ENCODE measurements at places on chromosomes 1 and 21.

GRCh38 chr1:230108580-230108979 is 41.5 kb downstream of the GALNT2 start:
- DNase-seq = no peak

DNA sequence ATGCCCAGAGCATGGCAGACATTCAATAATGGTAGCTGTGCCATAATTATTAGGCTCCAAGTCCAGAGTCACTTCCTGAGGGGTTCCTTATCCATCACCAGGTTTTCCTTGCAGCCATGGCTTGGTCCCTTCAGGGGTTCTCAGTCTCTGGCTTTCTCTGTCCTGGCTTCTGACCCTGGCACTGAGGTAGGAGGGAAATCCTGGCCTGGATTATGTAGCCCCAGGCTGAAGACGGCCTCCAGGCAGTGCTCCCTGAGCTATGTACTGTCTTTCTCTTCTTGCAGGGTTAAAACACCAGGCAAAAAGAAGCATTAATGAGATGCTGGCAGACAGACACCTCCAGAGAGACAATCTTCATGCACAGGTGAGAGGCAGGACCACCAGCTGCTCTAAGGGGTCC is 9.5 kb upstream of the PADI3 start:
- peak; percentile 80 for DNase-seq

- DNase-seq = no peak
Measured at GRCh38 chr21:14454016-14455009, 71.4 kb upstream of the HSPA13 start.

DNA sequence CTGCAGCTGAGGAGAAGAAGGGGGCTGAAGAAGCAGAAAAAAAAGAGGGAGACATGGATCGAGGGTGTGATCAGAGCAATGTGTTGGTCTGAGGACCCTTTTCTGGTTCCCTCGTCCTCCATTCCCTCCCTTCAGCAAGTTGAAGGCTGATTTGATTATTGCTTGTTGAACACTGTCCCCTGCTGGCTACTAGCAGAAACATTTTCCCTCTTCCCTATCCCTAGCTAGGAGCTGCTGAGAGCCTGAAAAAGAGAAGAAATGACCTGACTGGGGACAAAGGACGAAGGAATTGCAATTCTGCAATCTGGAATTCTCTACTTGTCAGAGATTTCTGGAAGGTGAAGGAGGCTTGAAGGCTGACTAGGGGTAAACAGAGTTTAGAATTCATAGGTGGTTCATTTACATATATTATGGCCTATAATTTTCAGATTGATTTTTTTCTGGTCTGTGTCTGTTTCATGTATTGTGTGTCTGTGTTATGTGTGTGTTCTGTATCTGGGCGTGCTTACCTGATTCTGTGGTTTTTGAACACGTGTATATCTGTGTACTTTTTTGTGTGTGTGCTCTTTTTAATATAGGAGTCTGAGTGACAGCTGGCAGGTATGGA is 9.8 kb downstream of the NHLH1 start:
- peak; percentile 75 for DNase-seq

GRCh38 chr1:23868557-23869016 is 497 bp upstream of the FUCA1 start:
- no peak for DNase-seq

DNA sequence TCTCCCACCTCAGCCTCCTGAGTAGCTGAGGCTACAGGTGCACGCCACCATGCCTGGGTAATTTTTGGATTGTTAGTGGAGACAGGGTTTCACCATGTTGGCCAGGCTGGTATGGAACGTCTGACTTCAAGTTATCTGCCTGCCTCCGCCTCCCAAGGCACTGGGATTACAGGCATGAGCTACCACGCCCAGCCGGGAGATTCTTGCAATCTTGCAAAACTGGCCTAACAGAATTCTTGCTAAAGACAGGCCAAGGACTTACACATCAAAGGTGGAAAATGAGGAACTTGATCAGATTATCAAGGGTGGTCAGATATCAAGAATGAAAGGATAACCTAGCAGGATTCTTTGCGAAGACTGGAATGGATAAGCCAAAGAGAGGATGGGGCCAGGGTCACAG is 98.3 kb upstream of the TIAM1 start:
- no peak for DNase-seq

- DNase-seq = no peak
Measured at GRCh38 chr1:58500043-58500442, 46.5 kb downstream of the OMA1 start.

DNA sequence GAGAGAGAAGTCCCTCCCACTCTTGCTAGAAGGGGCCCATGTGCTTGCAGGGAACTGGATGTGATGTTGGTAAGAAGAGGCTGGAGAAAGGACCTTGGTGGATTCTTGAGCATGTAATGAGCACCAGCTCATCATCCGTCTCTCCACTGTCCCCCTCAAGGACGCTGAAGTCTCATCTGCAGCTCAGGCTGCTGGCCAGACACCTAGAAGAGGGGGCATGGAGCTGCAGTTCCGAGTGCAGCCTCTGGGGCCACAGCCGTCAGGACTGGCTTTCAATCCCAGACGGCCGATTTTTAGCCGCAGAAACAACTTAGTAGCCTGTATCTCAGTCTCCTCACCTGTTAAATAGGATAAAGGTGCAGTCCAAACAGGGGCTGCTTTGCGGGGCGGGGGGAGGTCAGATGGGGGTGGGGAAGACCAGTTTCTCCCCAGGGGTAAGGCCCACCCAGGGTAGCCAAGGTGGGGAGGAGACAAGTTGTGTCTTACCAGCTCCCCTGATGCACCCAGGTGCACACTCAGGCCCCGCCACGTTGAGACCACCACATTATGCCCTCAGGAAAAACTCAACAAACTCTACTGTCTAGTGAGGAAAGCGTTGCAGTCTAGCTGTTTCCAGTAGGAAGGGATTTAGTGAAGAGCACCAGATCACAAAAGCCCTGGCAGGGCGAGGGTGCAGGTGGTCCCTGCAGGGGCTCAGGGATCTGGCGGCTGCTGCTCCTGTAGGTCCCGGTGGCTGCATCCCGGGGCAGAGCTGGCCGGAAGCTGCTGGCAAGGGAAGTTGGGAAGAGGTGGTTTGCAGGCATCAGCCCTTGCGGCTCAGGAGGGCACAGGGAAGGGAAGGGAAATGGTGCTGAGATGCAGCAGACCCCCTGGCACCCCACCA is 29.5 kb downstream of the LDLRAP1 start:
- DNase-seq = no peak

- DNase-seq = no peak
Measured at GRCh38 chr1:61117283-61117682, 34.9 kb downstream of the NFIA start.

- no peak for DNase-seq
Measured at GRCh38 chr1:203078478-203078877, 7.3 kb downstream of the MYOG start.

- DNase-seq = no peak
Measured at GRCh38 chr1:178587096-178587495, 74.2 kb downstream of the TEX35 start.

DNA sequence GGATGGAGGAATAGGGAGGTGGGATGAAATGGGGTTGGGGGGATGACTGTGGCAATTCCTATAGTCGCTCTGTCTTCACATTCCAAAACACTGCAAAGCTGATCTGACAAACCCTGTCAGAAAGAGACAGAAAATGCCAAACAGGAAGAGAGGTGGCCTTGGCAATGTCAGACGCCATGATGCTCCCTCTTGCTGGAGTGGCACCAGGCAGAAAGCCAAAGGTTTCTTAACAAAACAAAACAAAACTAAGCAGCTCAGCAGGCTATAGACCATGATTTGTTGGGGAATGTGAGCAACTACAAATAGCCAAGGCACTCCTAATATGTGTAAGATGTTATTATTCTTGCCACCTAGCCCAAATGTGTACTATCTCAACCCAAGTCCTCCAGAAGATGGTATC is 42.9 kb upstream of the PLA2G2C start:
- DNase-seq = no peak

DNA sequence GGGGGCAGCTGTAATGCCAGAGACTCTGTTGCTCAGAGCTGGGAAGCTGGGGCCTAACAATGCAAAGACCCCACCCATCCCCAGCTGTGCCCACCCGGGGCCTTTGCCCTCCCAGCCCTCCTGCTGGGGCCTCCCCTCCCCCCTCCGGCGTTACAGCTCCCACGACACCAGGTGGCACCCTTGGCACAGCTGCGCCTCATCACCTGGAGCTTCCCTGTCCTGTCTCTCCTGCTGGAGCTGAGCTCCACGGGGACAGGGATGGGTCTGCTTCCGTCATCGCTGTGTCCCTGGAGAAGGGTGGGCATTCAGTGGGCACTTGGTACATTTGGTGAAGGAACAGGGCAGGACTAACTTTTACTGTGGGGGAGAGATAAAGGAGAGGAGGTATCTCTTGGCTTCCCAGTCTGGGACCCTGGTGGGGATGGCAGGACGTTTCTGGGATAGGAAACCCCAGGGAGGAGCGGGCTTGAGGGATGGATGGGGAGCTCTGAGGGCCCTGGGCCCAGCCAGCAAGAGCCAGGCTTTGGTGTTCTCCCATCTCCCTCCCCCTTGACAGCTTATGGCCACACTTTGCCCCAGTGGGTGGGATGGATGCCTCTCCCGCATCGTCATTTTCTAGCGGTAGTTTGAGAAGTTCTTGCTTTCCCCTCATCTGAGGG is 453.2 kb downstream of the PTPRU start:
- no peak for DNase-seq

DNA sequence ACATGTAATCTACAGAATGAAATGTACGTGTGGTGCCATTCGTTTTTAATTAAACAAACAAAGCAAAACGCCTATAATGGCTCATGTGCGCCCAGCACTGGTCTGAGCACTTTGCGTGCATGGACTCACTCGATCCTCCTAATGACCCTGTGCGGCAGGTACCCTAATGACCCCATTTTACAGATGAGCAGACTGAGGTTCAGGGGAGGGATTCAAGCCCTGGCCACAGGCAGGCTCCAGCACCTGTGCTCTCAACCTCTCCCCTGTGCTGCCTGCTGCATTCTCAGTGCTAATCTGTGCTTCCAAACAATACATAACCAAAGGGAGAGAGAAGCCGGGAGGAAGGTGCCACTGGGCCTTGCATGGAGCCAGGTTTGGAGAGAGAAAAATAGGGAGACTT is 124.2 kb upstream of the ZBTB40 start:
- no peak for DNase-seq

DNA sequence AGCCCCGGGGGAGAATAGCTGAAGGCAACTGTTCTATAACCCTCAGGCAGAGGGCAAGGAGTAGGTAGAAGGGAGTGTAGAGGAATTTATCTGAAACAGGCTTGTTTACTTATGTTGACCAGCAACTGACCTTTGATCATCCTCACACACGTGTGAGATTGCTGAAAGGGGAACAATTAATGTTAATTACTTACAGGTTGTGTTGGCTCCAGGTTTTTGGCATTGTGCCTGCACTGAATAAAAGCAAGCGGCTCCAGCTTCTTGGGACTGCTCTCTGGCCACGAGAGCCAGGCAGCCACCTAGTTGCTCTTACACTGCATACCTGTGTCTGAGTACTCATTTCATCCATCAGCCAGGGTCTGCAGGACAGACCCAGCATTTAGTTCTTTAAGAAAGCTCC is 41.3 kb upstream of the ARHGEF10L start:
- DNase-seq = no peak

- DNase-seq = no peak
Measured at GRCh38 chr1:88888750-88889149, 2.6 kb downstream of the GTF2B start.

GRCh38 chr1:200958597-200958996 is 63.9 kb downstream of the INAVA start:
- DNase-seq = no peak

DNA sequence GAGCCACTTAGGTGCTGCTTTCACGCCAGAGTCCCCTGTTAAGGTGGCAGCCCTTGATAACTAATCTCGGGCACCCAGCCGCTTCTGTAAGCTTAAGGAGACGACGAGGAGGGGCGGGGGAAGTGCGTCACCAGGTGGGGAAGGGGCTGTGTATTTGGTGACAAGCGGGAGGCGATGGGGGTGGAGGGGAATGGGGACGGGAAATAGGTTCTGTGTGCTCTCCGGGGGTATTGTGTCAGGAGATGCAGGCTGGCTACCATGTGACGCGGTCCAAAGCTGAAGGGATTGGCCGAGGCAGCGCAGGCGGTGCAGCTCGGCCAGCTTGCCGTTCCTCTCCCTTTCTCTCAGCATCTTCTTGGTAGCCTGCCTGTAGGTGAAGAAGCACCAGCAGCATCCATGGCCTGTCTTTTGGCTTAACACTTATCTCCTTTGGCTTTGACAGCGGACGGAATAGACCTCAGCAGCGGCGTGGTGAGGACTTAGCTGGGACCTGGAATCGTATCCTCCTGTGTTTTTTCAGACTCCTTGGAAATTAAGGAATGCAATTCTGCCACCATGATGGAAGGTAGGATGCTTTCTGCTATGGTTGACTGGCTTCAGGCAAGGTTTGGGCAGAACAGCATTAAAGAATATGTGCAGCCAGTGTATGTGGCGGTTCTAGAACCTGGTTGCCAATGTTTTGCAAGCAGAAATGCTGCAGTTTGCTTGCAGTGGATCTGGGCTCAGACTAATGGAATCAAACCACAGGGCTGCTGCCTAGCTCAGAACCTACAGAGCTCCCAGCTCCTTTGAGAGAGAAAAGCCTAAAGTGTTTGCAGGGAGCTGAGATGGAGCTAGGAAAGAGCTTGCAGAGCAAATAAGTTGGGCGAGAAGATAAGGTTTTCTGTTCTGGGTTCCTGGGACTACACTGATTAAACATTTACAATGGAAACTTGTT is at the start of gene SGIP1:
TSS of gene SGIP1 (plus strand) at position 350 of the 937 bp plus-strand sequence. CDS start at position 556, 206 bp downstream.
- DNase-seq = peak; percentile 46

DNA sequence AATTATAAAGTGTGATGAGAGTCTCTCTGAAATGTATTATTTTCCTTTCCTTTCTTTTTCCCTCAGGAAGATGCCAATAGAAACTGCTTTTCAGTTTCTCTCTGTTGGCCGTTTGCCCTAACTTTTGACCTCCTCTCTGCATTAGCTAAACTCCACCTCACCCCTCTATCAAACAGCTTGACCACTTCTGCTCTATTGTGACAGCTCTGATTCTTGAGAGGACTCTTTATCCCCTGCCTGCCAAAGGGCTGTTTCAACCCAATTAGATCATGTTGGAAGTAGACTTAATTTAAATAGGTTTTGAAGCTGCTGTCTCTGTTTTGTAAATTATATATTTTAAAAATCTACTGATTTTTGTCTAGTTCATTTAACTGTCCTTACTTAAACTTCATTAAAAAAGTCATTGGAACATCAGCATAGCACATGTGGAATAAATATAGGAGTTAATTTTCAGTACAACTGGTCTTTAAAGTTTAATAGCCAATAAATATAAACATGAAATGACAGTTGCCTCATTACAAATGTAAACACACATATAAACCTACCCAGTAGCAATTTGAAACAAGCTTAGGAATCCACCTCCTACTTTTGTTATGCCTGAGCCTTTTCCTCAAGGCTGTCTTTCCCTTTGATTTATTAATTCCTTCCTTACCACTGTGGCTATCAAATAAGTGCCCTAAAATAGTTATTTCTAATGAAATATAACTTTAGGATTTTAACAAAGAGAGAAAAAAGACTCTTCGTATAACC is 152.0 kb downstream of the CHRM3 start:
- DNase-seq = no peak

Measured in NCI-H524 (cell line).